ENCODE measurements at places on chromosomes 6 and 20.

GRCh38 chr6:15949982-15950381, 178.9 kb upstream of the MYLIP start:
- DNase-seq = no peak

- no peak for DNase-seq
Measured at GRCh38 chr6:36243562-36244212, 26.2 kb upstream of the PNPLA1 start.

GRCh38 chr20:43863330-43863729, 51.3 kb upstream of the TOX2 start:
- DNase-seq = no peak

GRCh38 chr6:22949967-22950366, 380.6 kb downstream of the HDGFL1 start:
- DNase-seq = no peak

- DNase-seq = no peak
Measured at GRCh38 chr6:104321301-104321700, 538.4 kb downstream of the HACE1 start.

GRCh38 chr6:44655412-44656342, 268.2 kb downstream of the CDC5L start:
- peak; percentile 67 for DNase-seq

DNA sequence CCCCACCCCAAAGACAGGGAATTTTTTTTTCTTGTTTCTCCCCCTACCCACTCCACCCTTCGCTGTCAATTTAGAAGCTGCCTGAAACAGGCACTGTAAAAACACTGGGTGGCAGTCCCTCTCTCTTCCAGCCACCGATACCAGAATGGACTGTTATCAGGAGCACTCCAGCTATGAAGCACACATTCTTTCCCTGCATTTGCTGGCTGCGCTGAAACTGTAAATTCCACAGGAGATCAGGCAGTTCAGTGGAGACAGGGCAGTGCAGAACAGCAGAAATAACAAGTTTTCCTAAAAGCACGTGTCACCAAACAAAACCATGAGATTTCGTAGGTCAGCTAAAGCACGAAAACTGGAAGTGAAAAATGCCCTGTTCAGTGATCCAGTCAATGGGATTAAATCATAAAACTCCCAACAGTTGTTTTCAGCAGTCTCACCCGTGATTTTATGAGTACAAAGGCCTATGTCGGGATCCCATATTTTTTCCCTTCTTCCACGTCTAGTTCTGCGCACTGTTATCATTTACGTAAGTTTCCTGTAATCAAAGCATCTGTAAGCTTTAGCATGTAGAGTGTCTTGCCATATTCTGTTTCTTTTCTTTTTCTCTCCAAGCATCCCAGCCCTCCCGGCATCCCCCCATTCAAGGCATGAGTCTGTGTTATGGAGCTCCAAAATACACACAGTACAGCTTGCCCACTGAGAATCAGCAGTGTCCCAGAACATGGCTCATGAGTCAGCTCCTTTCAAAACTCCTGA, 359.9 kb upstream of the EPHA7 start:
- no peak for DNase-seq

DNA sequence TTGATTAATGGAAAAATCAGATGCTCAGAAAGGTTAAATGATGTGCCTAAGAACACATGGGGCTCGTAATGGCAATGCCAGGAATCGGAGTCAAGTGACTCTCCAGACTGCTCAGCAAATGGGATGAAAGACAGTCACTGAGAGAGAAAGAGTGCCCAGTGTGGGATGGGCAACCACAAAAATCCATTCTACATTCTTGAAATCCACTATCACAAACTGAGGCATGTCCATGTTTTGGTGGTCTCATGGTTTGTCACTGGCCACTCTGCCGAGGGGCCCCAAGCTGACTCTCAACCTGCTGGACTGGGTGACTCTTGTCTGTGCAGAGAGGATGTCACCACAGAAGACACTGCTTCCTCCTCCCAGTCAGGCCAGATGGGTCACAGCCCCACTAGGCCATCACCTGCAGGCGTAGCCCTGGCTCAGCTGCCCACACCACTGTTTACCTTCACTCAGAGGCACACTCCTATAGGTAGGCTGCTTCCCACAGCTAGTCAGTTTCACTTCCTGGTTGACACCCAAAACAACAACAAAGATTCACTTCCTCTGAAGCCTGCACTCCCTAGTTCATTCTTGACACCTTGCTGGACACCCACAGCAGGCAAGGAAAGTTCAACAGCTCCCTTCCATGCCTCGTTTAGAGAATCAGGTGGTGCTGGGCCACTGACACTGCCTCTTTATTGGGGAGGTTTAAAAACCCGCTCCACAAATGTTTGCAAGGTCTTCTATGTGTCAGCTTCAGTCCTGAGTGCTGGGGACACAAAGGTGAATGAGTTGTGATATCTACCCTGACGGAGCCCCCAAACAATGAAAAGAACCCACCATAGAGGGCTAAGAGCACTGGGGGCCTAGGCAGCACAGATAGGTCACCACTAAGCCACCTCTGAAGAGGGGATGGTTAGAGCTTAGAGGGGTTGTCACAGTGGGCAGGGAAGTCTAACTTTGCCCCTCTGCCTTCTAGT, 21.7 kb downstream of the MAP1LC3A start:
- DNase-seq = no peak

GRCh38 chr6:122845916-122846612, 57.0 kb downstream of the SMPDL3A start:
- DNase-seq = no peak

GRCh38 chr6:167827583-167828324, 1.0 kb downstream of the AFDN start:
- peak; percentile 34 for DNase-seq

DNA sequence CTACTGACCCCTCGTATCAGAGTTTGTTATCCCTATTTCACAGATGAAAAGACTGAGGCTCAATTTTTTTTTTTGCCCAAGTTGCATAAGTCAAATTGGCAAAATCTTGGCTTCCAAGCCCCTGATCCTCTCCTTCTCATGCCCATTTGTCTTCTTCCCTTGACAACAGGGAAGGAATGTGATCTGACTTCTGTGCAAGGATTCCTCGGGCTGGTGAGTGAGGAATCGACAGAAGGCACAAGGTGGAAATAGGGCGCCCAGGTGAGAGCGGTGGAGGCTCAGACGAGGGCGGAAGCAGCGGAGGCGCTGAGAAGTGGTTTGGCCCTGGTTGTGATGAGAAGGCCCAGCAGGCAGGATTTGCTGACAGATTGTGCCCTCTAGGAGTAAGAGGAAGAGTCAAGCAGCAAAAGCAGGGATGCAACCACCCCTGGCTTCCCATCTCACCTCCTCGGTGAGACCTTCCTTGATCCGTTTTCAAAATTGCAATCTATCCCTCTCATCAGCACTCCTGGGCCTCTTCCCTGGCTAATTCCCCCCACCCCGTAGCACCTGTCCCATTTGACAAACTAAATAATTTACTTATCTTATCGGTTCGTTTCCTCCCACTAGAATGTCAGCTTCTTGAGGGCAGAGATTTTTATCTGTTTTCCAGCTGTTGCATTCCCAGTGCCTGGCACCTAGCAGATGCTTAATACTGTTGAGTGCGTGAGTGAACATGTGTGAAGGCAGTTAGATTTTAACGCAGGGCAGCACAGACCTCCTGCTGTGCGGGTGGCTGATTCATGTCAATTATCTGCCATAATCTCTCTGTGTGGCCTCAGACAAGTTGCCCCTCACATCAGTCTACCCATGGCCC, 3.7 kb upstream of the SIRPA start:
- DNase-seq = no peak

- no peak for DNase-seq
Measured at GRCh38 chr6:40331545-40331944, 255.6 kb downstream of the LRFN2 start.

GRCh38 chr6:106785298-106785697, 155.9 kb downstream of the QRSL1 start:
- DNase-seq = no peak

DNA sequence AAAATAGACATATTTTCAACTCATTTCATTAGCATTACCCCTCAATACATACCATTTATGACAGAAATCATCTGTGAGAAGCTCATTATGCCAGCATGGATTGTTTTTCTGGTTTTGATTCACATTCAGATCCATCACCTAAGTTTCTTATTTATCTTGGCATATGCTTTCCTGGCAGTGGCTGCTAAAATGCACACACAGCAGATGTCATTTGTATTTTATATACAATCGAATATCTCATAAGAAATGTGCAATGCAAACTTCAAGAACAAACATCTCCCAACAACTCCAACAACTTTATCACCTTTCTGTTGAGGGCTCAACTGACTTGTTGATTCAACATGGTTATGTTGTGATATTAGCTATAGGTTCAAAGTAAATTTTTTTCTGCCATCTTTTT, 208.3 kb downstream of the PHACTR1 start:
- no peak for DNase-seq

- no peak for DNase-seq
Measured at GRCh38 chr6:160420253-160420968, 72.2 kb downstream of the SLC22A3 start.

Measured in memory B cell (primary cell).